Panc1 (cell line): ENCODE measurements at places on chromosomes 5 and 9. TPM values are rescaled to one million over a fixed set of nuclear protein-coding genes. Genes with fewer than 3 reads are reported as not detected.

NIM1K gene
- total RNA-seq: 0.59 TPM

DBH gene
- not detected for total RNA-seq

HARS1 gene
- total RNA-seq: 76.4 TPM

IFNB1 gene
- total RNA-seq: not detected

BSPRY gene
- 0.13 TPM for total RNA-seq
